Tibial nerve (tissue), 4 donors: ENCODE measurements at places on chromosomes 6 and 20.

GRCh38 chr20:43231829-43232228 is 42.1 kb upstream of the PTPRT start:
- DNase-seq: no peak

GRCh38 chr6:120786682-120787081 is 547.6 kb downstream of the TBC1D32 start:
- DNase-seq: no peak

- no peak for DNase-seq
Measured at GRCh38 chr6:67393356-67393755, 1241.7 kb upstream of the ADGRB3 start.

GRCh38 chr20:21523281-21523868 is 9.5 kb upstream of the NKX2-2 start:
- no peak for DNase-seq
